ENCODE measurements at places on chromosomes 2 and 18.

- peak overlapping the region; percentile 60 for H3K4me3 ChIP-seq
- no peaks in the 10 kb centered on the region for H3K36me3 ChIP-seq
- H3K27me3 ChIP-seq: no peaks in the 10 kb centered on the region
- DNase-seq: no peak
Observed at GRCh38 chr2:169365029-169365480, 2.7 kb upstream of the LRP2 start.

GRCh38 chr2:18800240-18800971 is 211.0 kb upstream of the NT5C1B start:
- no peaks in the 10 kb centered on the region for H3K36me3 ChIP-seq
- no peak overlapping the region for H3K27ac ChIP-seq
- H3K4me3 ChIP-seq: no peak overlapping the region
- no peak for DNase-seq
- no peaks in the 10 kb centered on the region for H3K4me1 ChIP-seq

GRCh38 chr2:227461811-227462461 is 10.0 kb upstream of the AGFG1 start:
- H3K36me3 ChIP-seq: no peaks in the 10 kb centered on the region
- H3K4me3 ChIP-seq: no peak overlapping the region
- peaks cover 12% of the 10 kb centered on the region for H3K4me1 ChIP-seq
- H3K27ac ChIP-seq: no peak overlapping the region
- no peak for DNase-seq

GRCh38 chr2:240685771-240686371 is 3.2 kb upstream of the AQP12B start:
- no peak for DNase-seq
- no peak overlapping the region for H3K4me3 ChIP-seq
- no peaks in the 10 kb centered on the region for H3K36me3 ChIP-seq
- no peaks in the 10 kb centered on the region for H3K4me1 ChIP-seq
- no peaks in the 10 kb centered on the region for H3K27me3 ChIP-seq

DNA sequence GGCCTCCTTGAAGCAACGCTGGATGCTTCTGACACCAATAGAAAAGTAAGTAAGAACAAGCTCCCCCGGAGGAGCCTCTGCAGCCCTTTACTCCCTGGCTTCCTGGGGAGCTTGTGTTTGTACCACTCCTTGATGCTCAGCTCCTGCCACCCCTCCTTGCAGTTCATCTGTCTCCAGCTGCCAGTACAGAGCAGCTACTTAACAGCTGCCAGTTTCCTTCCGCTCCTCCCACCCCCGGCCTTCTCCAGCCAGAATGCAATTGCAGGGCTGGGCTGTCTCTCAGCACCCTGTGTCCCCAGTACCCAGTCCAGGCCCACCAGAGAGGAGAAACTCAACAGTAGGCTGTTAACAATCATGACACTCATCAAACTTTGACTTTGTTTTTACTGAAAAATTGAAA is 109.4 kb downstream of the AOX1 start:
- no peak for DNase-seq
- no peaks in the 10 kb centered on the region for H3K4me1 ChIP-seq
- H3K36me3 ChIP-seq: no peaks in the 10 kb centered on the region
- no peaks in the 10 kb centered on the region for H3K27me3 ChIP-seq

- H3K4me3 ChIP-seq: no peak overlapping the region
- no peaks in the 10 kb centered on the region for H3K36me3 ChIP-seq
- DNase-seq: peak; percentile 64
- peaks cover 23% of the 10 kb centered on the region for H3K4me1 ChIP-seq
- H3K27ac ChIP-seq: peak overlapping the region; percentile 97
- H3K27me3 ChIP-seq: no peaks in the 10 kb centered on the region
Observed at GRCh38 chr2:240252191-240252871, 111.9 kb upstream of the OTOS start.

GRCh38 chr2:120661551-120661950 is 74.1 kb upstream of the GLI2 start:
- H3K4me3 ChIP-seq: no peak overlapping the region
- no peaks in the 10 kb centered on the region for H3K36me3 ChIP-seq
- H3K27me3 ChIP-seq: peaks cover 7% of the 10 kb centered on the region

GRCh38 chr2:186554850-186555671 is 34.8 kb upstream of the ITGAV start:
- no peaks in the 10 kb centered on the region for H3K27me3 ChIP-seq
- H3K36me3 ChIP-seq: no peaks in the 10 kb centered on the region
- no peak overlapping the region for H3K27ac ChIP-seq

GRCh38 chr2:44955593-44956392 is 14.3 kb downstream of the SIX3 start:
- peak; percentile 81 for DNase-seq
- peak overlapping the region; percentile 34 for H3K4me3 ChIP-seq
- no peaks in the 10 kb centered on the region for H3K36me3 ChIP-seq
- no peak overlapping the region for H3K27ac ChIP-seq
- H3K4me1 ChIP-seq: no peaks in the 10 kb centered on the region

GRCh38 chr18:48529796-48530195 is 9.0 kb upstream of the CTIF start:
- H3K4me3 ChIP-seq: no peak overlapping the region
- no peak overlapping the region for H3K27ac ChIP-seq
- H3K36me3 ChIP-seq: no peaks in the 10 kb centered on the region
- no peak for DNase-seq
- no peaks in the 10 kb centered on the region for H3K4me1 ChIP-seq
- H3K27me3 ChIP-seq: no peaks in the 10 kb centered on the region

GRCh38 chr18:78911751-78912283 is 67.8 kb upstream of the SALL3 start:
- H3K27me3 ChIP-seq: peaks cover 5% of the 10 kb centered on the region
- H3K27ac ChIP-seq: no peak overlapping the region
- H3K4me1 ChIP-seq: no peaks in the 10 kb centered on the region
- no peak overlapping the region for H3K4me3 ChIP-seq
- H3K36me3 ChIP-seq: no peaks in the 10 kb centered on the region

DNA sequence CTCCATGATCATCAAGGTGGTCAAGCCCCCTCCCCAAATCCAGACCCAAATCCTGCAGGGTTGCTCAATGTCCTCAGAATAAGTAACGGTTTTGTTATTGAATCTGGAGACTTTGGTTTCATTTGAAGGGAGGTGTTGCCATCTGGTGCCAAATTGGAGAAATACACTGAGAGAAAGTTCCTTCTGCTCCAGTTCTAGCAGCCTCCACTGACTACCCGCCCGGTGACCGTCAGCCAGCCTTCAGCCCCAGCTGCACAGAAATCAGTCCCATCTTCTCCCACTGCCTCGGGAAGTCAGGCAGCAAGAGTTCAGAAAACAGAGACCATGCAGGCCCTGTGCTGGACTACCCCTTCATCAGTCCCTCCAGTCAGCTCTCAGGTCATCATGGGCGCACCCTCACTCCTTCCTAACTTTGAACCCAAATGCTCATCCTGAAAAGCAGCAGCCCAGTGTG is 38.7 kb downstream of the PKDCC start:
- H3K36me3 ChIP-seq: no peaks in the 10 kb centered on the region
- H3K4me1 ChIP-seq: peaks cover 27% of the 10 kb centered on the region
- no peak overlapping the region for H3K27ac ChIP-seq
- H3K4me3 ChIP-seq: no peak overlapping the region

GRCh38 chr2:235820571-235820970 is 326.7 kb downstream of the AGAP1 start:
- H3K27me3 ChIP-seq: no peaks in the 10 kb centered on the region
- H3K36me3 ChIP-seq: peaks cover 6% of the 10 kb centered on the region
- H3K27ac ChIP-seq: no peak overlapping the region

- H3K36me3 ChIP-seq: no peaks in the 10 kb centered on the region
- peaks cover 15% of the 10 kb centered on the region for H3K4me1 ChIP-seq
Observed at GRCh38 chr2:218855305-218856166, 4.1 kb upstream of the WNT6 start.

DNA sequence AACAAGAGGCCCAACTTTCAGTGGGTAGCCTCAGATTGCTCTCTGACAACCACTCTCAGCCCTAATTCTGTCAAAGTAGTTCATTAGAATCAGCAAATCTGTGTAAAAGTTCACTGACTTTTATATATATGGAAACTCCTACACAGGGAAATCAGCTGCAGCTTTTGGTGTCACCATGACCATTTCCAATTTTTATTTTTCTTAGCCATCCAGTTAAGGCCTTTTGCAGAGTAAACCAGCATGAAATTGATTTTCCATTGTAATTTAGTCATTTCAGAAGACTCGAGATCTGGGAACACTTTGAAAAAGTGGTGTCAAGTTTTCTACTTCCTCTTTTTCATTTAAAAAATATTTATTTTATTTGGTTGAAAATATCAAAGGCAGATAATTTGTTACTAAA is 263.2 kb downstream of the TMEM182 start:
- H3K27me3 ChIP-seq: no peaks in the 10 kb centered on the region
- no peaks in the 10 kb centered on the region for H3K4me1 ChIP-seq
- H3K4me3 ChIP-seq: no peak overlapping the region
- DNase-seq: no peak
- H3K27ac ChIP-seq: no peak overlapping the region
- no peaks in the 10 kb centered on the region for H3K36me3 ChIP-seq

GRCh38 chr2:220259662-220260061 is 632.2 kb downstream of the SLC4A3 start:
- no peaks in the 10 kb centered on the region for H3K27me3 ChIP-seq
- no peaks in the 10 kb centered on the region for H3K4me1 ChIP-seq
- no peak for DNase-seq
- no peak overlapping the region for H3K4me3 ChIP-seq
- H3K27ac ChIP-seq: no peak overlapping the region
- H3K36me3 ChIP-seq: no peaks in the 10 kb centered on the region

GRCh38 chr2:120204945-120205670 is 18.1 kb downstream of the TMEM185B start:
- H3K27ac ChIP-seq: no peak overlapping the region
- H3K4me3 ChIP-seq: no peak overlapping the region

- H3K27ac ChIP-seq: no peak overlapping the region
- peaks cover 15% of the 10 kb centered on the region for H3K27me3 ChIP-seq
- no peaks in the 10 kb centered on the region for H3K4me1 ChIP-seq
- H3K36me3 ChIP-seq: no peaks in the 10 kb centered on the region
- DNase-seq: no peak
Observed at GRCh38 chr18:51108330-51108729, 78.3 kb downstream of the SMAD4 start.

- peak overlapping the region; percentile 34 for H3K4me3 ChIP-seq
- H3K4me1 ChIP-seq: no peaks in the 10 kb centered on the region
- no peak for DNase-seq
- H3K27ac ChIP-seq: no peak overlapping the region
Observed at GRCh38 chr2:229713371-229714079, 830 bp downstream of the DNER start.

Data from tibial artery (tissue), 4 donors.